Activated T-helper 1 cell treated with anti-CD3 and anti-CD28 coated beads, Interleukin-2, amount 50 U/mL, for 16 hours (primary cell): ENCODE measurements at places on chromosomes 6 and 20.

GRCh38 chr6:45710304-45710821 is 305.3 kb downstream of the CLIC5 start:
- peak; percentile 74 for DNase-seq

DNA sequence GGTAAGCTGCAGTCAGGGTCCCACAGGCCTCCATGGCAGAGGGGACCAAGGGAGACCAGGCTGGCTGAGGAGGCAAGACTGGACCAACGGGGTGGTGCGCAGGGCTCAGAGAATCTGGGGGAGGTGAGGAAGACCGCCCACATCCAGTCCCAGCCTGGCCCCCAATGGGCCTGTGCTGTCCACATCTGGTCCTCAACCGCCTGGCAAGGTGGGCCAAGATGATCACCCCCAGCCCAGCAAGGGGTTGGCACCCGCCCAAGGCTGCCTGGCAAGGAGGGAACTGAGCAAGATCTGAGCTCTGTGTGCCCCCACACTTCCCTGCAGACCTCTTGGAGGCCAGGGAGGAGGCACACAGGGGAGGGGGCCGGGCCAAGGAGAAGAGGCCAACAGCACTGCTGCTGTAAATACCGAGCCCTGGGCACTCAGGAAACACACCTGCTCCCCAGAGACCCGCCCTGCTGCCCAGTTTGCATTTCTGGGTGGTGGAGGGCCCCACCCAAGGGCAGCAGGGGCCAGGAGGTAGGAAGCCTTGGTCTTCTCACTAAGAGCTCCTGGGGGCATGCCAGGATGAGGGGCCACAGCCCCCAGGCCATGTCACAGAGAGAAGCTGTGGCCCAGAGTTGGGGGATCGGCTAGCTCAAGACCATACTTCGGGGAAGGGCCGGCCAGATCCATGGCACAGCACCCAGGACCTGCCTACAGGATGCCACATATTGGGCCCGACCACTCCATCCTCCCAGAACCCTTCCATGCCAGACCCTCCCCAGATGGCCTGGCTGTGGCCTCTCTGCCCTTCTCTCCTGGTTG is 109.6 kb downstream of the ASXL1 start:
- DNase-seq: no peak

GRCh38 chr20:1942486-1943274 is 47.5 kb downstream of the SIRPA start:
- DNase-seq: no peak

DNA sequence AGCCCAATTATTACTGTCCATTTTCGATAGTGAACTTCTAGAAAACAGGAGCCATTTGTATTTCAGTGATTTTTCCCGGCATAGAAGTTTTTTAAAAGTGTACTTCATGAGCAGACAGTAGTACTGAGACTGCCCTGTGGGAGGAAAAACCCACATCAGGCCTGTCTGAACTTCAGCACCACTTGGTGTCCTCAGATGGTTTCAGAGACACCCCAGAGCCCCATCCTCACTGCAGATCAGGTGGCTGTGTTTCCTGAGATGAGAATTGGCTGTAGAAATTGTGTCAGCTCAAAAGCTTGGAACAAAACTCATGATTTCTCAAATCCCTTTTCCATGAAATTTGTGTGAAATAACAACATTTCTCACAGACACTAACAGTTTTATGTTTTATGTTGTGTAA is 110.0 kb upstream of the RIN2 start:
- no peak for DNase-seq

GRCh38 chr6:169233181-169233580 is 20.5 kb downstream of the THBS2 start:
- no peak for DNase-seq

GRCh38 chr20:24275946-24276705 is 193.3 kb upstream of the SYNDIG1 start:
- no peak for DNase-seq

DNA sequence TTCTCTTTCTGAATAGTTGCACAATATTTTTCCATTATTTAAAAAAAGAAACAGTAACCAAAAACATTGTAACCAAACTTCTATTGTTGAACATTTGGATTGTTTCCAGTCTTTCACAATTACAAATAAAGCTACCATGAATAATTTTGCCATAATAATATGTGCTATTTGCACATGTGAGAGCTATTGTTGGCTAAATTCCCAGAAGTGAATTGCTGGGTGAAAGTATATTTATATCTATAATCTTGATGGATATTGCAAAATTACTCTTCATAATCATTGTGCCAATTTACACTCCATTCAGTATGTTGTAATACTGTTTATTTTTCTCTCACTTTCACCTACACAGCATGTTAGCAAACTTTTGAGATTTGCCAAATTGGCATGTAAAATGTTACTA is 36.6 kb upstream of the SLC22A16 start:
- no peak for DNase-seq

DNA sequence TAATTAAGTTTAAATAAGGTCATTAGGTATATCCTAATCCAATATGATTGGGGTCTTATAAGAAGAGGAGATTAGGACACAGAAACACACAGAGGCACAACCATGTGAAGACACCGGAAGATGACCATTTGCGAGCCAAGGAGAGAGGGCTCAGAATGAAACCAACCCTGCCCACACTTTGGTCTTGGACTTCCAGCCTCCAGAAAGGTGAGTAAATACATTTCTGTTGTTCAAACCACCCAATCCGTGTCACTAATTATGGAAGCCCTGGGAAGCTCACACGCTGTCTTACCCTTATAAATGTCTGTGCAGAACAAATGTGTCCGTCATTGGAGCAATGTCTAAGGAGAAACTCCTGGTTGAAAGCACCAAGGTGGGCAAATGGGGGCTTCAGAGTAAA is 95.0 kb downstream of the IYD start:
- DNase-seq: no peak
